ENCODE measurements at places on chromosomes 6 and 20. TPM values are rescaled to one million over a fixed set of nuclear protein-coding genes. Genes with fewer than 3 reads are reported as not detected.

DNA sequence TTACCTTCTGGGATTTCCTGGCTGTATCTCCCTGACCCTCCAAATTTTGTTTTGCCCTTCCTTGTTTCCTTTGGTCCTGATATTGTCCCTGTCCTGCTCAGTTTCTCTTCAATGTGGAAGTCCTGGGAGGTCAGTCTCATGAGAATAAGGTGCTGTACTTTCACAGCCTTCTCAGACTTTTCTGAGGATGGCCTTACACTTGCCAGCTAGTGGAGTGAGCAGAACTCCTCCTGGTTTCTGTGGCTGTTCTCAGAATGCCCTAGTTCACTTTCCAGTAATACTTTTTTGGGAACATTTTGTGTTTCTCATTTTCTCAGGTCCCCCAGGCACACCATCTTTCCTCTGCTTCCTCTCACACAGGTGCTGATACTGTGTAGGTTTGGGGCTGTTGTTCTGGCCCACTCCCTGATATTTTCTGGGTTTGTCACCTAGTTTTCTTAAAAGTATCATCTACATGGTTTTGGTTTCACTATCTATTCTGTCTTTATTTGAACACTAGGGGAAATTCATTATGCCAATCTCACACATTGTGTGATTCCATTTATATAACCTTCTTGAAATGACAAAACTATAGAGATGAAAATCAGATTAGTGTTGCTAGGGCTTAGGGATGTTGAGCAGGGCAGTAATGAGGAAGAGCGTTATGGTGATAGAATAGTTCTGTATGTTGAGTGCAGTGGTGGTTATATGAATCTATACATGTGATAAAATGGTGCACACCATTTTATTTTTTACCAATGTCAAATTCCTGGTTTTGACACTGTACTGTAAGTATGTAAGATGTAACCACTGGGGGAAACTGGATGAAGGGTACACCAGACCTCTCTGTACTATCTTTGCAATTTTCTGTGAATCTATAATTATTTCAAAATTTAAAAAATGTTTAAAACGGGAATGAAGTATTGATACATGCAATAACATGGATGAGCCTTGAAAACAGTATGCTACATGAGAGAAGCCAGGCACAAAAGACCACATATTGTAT, 27.2 kb upstream of the BRPF3 start:
- DNase-seq, result no peak

DNA sequence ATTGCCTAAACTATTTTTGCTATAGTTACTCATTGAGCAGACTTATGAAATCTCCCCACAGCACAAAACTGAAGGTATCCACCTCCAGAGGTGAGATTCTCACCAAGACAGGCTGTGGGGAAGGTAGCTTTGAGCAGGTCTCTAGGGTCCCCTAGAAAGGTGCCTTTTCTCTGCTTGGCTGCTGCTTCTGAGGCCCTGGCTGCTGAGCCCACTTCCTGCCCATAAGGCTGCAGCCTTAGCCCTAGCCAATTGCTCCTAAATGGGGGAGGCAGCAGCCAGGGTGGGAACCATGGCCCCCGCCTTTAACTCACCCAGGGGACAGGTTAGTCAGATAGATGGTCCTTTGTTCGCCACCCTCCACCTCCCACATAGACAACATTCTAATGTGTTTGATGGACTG, 3.6 kb downstream of the NT5E start:
- no peak for DNase-seq

- DNase-seq, result no peak
These were observed 101.2 kb downstream of the MKKS start for GRCh38 chr20:10332656-10333415.

- no peak for DNase-seq
These were observed 21.6 kb upstream of the LRRC1 start for GRCh38 chr6:53773044-53773696.

- DNase-seq, result peak; percentile 68
These were observed 48.6 kb downstream of the KDM1B start for GRCh38 chr6:18203786-18204185.

GRCh38 chr6:4964675-4965561, 38.9 kb downstream of the RPP40 start:
- DNase-seq, result no peak

- no peak for DNase-seq
These were observed 17.1 kb upstream of the NCOA7 start for GRCh38 chr6:125773387-125774341.

GRCh38 chr6:125784365-125784764, 6.4 kb upstream of the NCOA7 start:
- no peak for DNase-seq

- DNase-seq, result no peak
These were observed 128.0 kb downstream of the TENT5A start for GRCh38 chr6:81624453-81624852.

DNA sequence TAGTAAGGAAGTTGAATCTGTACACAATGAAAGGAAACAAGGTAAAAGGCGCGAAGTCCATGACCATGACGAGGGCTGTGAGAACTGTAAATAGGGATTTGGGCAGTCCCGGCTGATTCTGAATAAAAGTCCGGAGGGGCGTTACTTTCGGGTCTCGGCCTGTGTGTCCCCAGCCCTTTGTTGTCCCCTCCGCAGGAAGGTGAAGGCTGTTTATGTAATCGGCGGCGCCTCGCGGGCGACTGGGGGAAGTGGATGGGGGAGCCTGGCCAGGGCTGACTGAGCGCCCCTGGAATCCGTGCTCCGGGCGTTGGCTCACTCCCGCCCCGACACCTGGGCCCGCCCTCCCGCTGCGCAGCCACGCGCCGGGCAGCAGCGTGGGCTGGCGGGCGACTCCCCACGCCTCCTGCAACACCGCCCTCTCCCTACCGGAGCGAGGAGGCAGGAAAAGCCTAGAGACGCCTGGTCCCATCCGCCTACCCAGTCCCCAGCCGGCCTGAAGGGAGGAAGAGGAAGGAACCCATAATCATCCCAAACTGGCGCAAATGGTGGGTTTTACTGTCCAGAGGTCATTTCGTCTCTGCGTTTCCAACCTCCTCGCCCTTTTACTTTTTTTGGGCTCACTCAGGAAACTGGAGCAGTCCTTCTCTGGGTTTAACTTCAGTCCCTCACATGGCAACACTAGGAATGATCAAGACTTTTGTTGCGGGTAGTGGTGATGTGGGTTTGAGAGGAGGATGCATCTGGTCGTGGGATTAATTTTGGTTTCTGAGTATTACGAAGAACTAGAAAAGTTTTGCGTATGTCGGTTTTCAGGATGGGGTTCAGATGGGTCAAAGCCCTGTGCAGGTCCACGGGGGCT, 12.1 kb downstream of the TRIM31 start:
- DNase-seq, result no peak

DNA sequence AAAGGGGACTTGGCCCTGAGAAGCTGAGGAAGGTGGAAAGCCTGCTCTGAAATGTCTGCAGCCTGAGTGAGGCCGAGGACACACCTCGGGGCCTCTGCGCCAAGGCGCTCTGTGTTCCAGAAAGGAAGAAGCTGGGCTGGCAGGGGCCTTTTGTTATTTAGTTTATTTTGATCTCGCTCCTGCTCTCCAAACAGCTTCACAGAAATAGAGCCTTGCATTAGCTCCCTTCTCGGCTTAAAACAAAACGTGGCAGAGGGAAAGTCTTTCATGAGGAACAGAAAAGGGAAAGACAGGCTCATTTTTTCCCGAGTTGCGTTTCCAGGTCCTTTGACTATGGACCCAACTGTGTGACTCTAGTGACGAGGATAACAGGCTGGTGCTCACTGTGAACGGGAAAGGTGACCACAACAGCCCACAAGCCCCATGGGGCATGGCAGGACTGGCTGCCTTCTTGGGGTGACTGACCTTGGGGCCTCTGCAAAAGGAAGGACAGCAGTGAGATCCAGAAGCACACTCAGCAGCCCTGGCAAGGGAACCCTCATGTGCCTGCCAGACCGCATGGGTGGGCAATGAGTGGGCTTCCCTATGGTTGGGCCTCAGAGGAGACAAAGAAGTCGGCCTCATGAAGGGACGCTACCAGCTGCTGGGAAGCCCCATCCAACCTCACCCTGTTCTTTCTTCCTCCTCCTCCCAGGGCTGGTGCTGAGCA, 18.7 kb downstream of the LEMD2 start:
- DNase-seq, result no peak

The ZNF165 gene
- 0.58 TPM for total RNA-seq

The SPATA25 gene
- 2.0 TPM for total RNA-seq

The BACH2 gene
- total RNA-seq, result 1.9 TPM

The RNF144B gene
- total RNA-seq, result 1.0 TPM
